NCI-H187 (cell line): ENCODE measurements at places on chromosomes 5 and 9.

GRCh38 chr5:73490088-73490487 lies 8.2 kb upstream of the BTF3 start:
- DNase-seq = no peak

DNA sequence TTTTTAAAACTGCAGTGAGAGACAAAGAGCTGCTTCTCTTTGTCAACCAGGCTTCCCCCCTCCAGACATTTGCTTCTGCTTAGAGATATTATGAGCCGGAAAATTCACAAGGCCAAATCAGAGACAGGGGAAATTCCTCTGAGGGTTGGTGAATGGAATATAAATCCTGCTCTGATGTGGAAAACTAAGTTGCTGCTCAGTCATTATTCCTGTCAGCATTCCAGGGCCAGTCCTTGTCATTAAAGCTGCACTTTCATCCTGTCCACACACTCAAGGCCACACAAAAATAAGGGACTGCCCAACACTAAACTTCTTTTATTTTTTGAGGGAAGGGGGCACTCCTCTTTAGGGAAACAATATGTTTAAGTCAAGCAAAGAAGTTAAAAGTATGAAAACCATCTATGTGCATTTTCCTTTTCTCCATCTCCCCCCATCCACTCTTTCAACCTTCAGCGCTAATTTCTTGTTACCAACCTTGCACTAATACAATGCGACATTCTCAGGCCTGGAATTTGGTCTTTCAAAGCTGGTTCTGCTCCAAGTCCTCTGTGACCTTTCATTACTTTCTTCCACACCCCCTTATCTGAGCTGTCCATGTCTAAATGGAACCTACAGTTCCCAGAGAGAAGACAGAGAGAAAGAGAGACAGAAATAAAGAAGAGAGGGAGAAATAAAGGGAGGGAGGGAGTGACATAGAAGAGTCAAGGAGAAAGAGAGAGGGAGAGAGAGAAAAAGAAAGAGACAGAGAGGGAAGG lies 118.9 kb upstream of the S1PR3 start:
- DNase-seq = no peak

DNA sequence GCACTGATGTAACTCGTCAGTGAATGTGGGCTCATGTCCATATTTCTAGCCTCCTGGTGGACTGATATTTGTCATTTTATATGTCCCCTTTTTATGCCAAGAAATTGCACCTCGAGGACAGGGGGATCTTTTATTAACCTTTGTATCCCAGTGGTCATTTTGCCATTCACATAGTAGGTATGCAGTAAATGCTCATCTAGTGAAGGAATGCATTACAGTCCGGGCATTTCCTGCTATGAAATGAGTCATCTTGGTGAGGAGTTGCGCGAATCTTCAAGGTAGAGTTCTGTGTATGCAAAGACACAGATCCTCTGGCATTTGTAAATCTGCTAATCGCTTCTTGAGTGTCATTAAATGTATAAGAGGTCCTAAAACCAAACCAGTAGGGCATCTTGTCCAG lies 755.5 kb upstream of the ADAMTS16 start:
- DNase-seq = no peak

- no peak for DNase-seq
Observed at GRCh38 chr5:144864118-144864517, 693.4 kb downstream of the KCTD16 start.

- DNase-seq = no peak
Observed at GRCh38 chr9:138049779-138050471, 172.3 kb downstream of the CACNA1B start.

DNA sequence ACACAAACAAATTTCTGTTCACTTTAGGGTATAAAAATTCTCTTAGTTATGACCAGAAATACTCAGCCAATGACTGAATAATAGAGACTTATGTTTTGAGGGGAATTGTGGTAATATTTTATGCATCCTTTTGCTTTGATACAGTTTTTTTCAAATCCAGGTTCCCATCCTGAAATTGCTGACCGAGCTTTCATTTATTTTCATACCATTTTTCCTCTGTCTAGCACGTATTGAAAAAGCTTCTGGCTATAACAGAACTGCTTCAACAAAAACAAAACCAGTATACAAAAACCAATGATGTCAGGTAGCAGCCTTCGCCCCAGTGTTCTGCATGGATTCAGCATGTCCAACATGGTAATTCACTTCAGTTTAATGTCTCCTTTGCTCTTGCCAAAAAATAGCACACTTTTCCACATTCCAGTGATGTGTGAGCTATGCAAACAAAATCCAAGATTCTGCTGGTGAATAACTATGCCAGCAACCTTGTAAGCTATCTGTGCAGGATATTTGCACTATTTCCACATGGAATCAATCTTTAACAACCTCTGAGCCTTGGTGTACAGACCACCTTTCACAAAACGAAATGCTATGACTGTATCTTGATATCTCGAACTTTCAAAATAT lies 22.0 kb downstream of the CCNH start:
- no peak for DNase-seq

DNA sequence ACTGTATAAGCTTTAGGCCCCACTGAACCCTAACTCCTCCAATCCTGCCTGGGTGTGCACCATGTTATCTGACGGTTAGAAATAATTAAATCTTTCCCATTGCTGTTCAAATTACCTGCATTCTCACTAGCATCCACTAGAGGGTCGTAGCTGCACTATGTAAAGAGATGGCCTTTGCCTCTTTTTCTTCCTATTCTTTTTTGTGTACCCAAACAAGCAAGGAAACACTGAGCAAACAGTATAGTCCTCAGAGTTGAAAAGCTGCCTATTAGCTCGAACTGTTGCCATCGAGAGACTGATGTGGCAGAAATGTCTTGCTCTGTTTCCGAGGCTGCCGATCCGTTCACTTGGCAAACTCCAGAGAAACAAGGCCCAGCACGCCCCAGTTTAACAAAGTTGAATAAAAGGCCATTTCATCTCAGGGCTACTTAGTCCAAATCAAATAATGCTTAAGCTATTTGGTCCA lies 163.8 kb upstream of the TRPM3 start:
- DNase-seq = peak; percentile 18

DNA sequence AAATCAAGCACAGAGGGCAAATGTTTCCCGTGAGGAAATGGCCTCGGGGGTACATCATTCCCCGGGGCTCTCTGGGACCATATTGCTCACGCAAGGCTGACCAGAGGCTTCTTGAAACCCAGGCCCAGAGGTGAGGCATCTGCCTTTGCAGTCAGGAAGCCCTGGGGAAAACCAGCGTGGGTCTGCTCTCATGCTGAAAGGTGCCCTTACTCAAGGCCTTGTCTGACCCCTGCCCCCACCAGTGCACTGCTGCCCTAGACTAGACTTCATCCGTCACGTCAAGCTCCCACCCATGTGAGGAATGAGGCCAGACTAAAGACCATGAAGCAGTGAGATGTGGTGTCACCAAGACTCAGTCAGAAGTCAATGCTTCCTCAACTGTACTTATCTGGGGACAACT lies 66.1 kb downstream of the PAX5 start:
- no peak for DNase-seq

GRCh38 chr5:172096207-172096940 lies 89.9 kb upstream of the FBXW11 start:
- DNase-seq = no peak

DNA sequence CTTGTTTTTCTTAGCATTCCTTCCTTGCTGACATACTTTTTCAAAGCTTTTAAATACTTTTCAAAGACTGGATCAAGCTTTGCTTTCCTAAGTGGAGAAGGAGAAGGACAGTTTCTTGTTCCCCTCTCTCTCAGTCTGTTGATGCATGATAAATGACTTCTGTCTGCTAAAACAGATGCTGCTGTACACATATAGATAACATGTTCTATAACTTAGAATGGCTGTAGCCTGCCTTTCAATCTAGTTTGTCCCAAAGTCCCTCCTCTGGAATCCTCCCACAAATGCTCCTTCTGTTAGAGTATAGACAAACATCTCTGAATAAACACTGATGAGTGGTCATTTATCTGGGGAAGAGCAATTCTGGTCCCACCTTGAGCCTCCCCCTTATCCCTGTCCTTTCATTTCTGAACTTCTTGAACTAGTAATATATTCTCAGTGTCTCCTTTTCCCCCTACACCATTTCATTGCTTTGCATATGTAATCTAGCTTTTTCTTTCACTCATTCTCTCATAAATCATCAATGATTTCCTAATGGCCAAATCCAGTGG lies 5.4 kb upstream of the HEMGN start:
- no peak for DNase-seq

GRCh38 chr5:173035904-173036707 lies 20.0 kb upstream of the CREBRF start:
- no peak for DNase-seq

- DNase-seq = no peak
Observed at GRCh38 chr5:133142782-133143181, 91.0 kb downstream of the HSPA4 start.

DNA sequence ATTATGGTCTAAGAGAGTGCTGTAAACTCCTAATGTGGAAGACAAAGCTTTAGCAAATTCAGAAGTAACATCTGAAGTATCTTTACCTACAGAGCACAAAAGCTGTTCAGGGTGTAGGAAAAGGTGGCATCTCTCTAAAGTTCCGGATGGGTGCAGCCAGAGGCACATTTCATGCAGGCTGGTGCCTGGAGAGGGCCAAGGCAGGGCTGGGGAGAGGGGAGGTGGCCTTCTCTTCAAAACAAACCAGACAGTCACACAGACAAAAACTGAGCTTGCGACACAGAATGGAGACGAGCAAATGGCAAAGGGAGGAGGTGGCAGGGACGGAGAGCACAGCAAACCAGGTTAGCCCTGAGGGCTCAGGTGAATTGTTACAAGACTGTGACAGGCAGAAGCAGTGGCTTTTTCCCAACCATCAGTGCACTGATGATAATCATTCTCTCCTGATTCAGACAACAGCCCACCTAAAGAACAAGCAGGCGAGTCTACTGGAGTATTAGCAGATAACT lies 121.5 kb upstream of the PCA3 start:
- DNase-seq = no peak

DNA sequence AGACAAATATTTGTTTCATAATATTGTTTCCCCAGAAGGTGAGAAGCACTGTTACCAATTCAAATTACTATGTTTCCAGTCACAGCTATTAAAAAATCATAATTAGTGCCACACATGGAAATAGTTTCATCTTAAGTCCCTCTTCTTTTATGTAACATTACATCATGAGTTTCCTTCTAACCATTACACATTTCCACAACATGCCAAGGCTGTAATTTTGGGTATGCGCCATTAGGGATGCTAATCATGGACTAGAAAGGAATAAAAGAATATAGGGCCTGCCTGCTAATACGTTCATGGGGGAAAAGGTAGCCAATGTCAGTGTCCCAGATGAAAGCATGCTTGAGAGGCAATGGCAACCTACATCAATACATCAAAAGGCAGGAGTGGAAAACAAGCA lies 142.5 kb upstream of the LPAR1 start:
- DNase-seq = no peak

DNA sequence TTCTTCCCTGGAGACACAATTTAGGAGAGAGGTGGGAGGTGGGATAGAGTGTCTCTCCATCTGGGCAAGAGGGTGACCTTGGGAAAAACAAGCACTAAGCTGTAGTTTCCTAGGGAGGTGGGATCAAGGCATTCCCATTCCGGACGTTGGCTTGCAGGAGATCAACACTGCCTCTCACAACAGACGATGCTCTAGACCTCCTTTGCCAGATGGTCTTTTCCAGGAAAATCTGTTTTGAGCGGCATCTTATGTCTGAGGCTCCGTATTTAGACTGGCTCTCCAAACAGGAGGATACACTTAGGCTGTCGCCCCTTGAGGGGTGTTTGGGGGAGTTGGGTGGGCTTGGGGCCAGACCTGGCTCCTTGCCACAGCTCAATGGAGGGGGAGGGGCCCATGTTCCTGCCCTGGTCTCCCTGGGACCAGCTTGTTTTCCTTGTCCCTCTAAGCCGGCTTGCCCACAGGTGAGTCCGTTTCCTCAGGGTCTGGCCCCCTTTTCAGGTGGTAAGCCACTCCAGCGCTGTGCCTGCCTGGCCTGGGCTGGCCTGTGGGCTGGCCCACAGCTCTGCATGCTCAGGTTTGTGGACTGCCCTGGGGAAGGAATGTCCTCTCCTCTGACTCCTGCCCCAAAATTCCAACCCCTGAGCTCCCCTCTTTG lies 2.4 kb downstream of the PSD2 start:
- no peak for DNase-seq

GRCh38 chr5:6183391-6184390 lies 194.7 kb downstream of the MED10 start:
- DNase-seq = no peak

- DNase-seq = no peak
Observed at GRCh38 chr5:179158556-179158955, 98.4 kb downstream of the ZNF354C start.

DNA sequence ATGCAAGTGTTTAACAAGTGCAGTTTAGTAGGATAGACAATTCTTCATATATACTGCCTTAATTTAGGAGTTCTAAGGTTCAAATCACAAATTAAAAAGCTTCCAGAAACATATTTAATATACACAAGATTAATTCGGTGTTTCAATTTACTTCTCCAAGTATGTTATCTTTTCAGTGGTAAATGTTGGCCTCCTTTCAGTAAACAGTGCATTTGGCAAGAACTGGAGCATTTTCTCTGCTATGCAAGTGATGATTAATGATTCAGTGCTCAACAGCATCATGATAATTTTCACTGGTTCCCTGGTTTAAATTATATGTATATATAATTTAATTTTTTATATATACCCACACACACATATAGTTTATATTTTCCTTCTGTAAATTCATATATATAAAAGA lies 541.7 kb downstream of the EFNA5 start:
- DNase-seq = no peak

DNA sequence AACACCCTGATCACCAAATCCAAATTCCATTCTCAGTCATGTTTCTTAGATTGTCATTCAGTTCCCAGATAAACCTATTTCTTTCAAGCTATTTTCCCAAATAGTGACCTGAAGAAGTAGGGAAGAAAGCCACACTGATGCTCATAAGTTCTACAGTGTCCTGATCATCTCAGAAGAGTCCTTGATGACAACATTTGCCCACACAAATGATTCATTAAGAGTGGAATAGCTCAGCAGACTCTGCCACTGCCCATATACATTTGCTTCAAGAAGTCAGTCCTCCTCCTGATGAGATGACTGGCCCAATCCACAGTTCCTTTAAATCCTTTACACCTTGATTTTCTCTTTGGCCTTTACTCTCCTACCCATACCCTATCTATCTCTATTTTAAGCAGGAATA lies 283.7 kb upstream of the NR4A3 start:
- DNase-seq = no peak

GRCh38 chr9:133499132-133499891 lies 20.4 kb upstream of the SLC2A6 start:
- DNase-seq = no peak

- DNase-seq = no peak
Observed at GRCh38 chr5:151022511-151023018, 2.2 kb downstream of the GPX3 start.

- peak; percentile 8 for DNase-seq
Observed at GRCh38 chr9:18260521-18260920, 213.4 kb upstream of the ADAMTSL1 start.

GRCh38 chr5:98713027-98713426 lies 60.4 kb upstream of the RGMB start:
- no peak for DNase-seq

DNA sequence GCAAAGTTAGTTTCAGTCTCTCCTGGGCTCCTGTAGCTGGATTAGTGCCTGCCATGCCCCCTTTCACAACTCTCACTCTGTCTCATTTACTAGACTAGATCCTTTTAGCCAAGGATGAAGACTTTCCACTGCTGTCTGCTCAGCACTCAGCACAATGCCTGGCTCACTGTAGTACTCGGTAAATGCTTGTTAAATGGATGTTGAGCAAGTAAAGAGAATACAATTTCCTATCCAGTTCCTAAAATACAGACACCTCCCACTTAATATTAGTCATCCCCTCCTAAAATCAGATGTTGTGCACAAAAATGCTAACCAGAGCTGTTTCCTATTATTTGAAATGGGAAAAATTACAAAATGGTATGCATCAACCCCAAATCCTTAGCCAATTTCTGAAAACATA lies 195.8 kb downstream of the SREK1 start:
- DNase-seq = no peak
